Hematopoietic multipotent progenitor cell treated with erythropoietin and hydrocortisone succinate and interleukin-3 and kit ligand, for 8 days (in vitro differentiated cells): ENCODE measurements at places on chromosomes 6 and 20.

DNA sequence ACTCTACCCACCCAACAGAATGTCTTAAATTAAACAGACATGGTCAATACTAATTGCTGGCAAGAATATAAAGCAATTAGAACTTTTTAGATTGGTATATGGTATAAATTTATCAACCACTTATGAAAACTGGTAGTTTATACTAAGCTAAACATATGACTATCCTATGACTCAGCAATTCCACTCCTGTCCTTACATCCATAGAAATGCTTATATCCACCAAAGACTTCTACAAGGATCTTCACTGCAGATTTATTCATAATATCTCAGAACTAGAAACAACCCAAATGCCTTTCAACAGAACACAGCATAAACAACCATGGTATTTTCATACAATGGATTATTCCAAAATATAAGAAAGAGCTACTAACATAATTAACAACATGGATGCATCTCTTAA is 4.6 kb downstream of the ZNF184 start:
- no peak for DNase-seq

- DNase-seq: no peak
Observed at GRCh38 chr20:44079291-44079690, 107.7 kb downstream of the JPH2 start.

GRCh38 chr6:110646419-110646698 is 168.9 kb downstream of the CDK19 start:
- DNase-seq: no peak

DNA sequence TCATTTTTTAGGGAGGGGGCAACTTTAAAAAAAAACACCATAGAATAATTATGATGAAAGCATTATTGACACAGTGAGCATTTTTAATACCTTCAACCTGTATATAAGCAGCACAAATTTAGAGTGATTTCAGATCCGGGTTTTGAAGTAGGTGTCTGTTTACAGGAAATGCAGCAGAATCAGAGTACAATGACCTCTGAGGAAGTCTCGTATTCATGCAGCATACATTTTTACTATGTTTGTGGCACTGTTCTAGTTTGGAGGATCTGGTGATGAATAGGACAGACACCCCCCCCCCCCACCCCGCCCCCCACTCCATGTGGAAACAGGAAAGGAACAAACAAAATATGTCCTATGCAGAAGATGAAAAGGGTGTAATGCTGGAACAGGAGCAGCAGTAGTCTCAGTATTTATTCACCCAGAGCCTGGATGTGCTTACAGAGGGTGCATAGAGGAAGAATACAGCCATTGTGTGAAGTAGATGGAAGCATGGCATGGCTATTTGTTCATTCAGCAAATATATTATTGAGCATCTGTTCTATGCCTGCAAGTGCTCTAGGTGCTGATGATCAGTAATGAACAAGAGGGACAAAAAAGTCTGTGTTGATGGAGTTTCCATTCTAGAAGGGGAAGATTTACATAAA is 19.7 kb downstream of the VAPB start:
- no peak for DNase-seq

DNA sequence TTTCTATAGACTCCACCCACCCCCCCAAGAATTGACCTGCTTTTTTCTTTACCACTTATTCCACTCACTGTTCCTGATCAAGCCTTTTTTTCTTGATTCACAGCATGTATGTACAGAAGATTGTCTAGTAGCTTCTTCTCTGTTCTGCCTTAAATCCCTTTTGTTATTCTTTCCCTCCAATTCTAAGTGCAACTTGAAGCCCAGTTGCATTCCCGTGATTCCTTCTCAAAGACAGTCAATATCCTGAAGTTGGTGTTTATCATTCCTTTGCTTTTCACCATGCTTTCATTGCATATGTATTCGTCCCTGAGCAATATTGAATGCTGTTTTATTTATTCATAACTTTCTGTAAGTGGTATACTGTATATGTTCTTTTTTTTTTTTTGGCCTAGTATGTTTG is 21.0 kb downstream of the XRN2 start:
- no peak for DNase-seq

- no peak for DNase-seq
Observed at GRCh38 chr6:33693186-33694105, 18.1 kb downstream of the UQCC2 start.

GRCh38 chr20:20363434-20363798 is 4.5 kb upstream of the INSM1 start:
- DNase-seq: no peak

- no peak for DNase-seq
Observed at GRCh38 chr20:41058674-41059635, 30.3 kb downstream of the TOP1 start.

DNA sequence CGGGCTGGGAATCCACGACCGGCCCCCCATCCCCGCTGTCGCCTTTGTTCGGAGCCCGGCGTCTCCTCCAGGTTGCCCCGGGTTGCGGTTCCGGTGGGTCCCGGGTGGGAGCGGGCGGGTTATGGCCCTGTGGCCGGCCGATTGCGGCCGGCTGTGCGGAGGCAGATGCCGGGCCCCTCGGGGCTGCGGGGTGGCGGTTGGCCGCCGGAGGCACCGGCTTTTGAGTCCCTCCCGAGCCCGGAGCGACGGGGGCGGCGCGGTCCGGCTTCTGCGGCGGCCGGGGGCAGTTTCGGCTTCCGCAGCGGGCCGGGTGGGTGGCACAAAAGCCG is 431 bp downstream of the LOC128125822 start:
- no peak for DNase-seq

GRCh38 chr20:41619360-41620100 is 1.4 kb upstream of the CHD6 start:
- no peak for DNase-seq

DNA sequence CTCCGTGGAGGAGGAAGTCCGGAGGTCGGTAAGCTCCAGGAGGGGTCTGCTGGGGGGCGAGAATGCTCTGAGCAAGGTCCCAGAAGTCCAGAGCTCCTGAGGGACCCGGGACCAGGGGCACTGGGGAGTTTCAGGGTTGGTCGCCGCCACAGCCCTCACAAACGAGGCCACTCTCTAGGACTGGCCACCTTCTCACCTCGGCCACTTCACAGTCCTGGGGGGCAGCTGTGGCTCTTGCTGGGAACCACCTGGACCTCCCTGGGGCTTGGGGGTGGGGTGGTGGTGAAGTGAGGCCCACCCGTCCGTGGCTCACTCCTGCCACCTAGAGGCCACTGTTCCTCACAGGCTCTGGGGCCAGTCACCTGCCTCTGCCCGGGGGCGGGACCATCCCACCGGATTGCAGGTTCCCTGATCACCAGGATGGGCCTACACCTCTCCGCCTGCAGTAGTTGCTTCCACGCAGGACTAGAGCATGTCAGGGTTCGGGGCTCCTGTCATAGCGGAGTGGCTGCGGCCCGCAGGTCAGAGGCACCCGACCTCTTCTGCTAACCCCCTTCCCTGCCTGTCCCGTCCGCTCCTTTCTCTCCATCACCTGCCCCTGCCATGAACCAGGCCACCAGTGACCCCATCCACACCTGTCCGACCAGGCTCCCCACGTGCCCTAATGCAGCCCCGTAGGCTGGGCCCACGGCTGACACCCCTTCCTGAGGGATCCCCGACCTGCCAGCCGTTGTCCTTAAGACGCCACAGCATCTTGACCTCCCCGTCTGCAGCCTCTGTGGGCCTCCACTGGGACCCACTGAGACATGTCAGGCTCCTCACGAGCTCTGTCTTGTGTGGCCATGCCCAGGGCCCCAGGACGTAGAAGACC is 5.1 kb upstream of the TCEA2 start:
- DNase-seq: peak; percentile 58

- DNase-seq: no peak
Observed at GRCh38 chr6:150712505-150713252, 113.0 kb downstream of the PLEKHG1 start.

- peak; percentile 28 for DNase-seq
Observed at GRCh38 chr6:104940893-104941728, 15.8 kb upstream of the LIN28B start.

DNA sequence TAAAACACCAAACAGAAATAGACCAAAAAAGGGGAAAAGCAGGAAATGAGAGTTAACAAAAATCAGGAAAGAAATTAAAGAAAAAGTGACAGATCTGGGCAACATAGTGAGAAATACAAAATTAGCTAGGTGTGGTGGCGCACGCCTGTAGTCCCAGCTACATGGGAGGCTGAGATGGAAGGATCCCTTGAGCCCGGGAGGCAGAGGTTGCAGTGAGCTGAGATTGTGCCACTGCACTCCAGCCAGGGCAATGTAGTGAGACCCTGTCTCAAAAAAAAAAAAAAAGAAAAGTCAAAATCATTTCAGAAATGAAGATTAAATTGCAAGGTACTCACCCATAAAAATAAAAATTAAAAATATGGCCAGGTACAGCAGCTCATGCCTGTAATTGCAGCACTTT is 13.0 kb upstream of the GRM4 start:
- DNase-seq: no peak

- DNase-seq: no peak
Observed at GRCh38 chr6:14189074-14189473, 71.5 kb downstream of the CD83 start.

DNA sequence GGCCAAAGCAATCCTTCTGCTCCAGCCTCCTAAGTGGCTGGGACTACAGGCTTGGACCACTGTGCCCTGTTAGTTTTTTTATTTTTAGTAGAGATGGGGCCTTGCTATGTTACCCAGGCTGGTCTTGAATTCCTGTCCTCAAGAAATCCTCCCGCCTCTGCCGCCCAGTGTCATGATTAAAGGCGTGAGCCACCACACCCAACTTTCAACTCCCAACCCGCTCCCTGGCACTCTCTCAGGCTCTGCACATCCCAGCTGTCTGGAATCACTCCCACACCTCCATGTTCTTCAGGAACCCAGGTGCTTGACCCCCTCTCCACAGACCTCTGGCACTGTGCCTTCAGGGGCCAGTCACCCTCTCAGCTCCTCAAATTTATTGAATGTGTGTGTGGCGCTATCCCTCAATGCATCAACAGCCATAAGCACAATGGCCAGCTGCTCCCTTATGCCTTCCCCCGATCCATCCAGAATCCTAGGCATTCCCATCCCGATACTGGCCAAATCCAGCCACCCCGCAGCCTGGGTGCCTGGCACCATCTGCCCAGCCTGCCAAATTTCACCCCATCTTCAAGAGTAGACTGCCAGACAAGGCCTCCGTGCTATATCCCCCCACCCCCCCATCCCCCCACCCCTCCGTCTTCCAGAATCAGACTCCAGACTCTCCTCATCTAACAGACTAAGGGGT is 647 bp upstream of the POU5F1 start:
- no peak for DNase-seq

DNA sequence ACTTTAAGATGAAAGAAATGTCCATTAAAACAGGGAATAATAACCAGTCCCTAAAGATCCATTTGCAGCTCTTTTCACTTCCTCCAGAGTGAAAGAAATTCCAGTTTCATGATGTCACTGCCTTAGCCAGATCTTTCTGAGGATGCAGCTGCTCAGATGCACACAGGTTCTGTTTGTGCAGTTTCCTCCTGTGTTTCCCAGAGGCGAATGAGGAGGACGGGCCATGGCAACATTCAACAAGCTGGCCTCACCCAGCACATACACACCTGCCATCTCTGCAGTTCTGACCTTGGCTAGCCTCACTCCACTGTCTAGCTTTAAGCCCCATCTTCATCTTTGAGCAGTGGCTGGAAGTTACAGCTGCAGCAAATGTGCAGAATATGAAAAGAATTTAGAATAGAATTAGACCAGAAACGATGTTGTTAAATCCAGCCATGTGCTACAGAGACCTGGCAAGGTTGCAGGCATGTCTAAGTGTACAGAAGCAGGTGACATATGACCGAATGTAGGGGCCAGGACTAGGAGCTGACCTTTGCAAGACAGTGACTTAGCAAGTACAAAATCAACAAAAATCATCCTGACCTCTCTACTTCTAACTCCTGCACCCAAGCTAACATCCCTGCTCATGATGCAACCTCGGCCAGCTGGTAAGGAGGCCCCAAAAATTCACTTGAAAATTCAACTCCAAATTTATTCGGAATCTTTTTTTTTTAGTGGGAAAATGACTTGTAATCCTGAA is 35.0 kb downstream of the FAM50B start:
- no peak for DNase-seq

DNA sequence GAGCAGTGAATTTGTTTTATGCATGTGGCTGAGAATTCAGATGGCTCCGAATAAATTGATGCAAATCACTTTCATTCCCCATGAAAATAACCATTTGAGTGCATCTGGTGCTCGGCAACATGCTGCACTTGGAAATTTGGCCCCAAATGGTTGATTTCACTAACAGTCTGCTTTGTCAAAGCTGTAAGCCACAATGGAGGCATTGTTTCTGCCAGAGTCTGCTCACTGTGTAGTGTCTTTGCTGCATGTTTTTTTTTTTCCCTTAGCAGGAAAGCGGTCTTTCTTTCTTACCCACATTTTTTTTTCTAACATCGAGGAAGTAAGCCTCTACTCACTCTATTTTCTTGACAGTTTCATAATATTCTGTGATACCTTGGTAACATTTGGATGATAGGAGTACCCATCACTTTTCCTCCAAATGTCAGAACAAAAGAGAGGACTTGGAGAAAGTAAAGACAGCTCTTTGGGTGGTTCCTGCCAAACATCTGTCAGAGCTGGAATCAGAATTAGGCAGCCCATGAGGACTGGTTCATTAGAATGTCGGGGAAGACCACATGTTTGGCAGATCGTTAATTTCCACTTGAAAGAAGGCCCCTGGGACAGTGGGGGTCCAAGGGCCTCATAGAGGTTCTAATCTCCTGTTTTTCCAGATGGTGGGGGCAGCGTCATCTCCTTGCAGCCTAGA is 149.5 kb downstream of the DOK5 start:
- no peak for DNase-seq

- DNase-seq: no peak
Observed at GRCh38 chr6:134740473-134741199, 209.3 kb downstream of the ALDH8A1 start.

DNA sequence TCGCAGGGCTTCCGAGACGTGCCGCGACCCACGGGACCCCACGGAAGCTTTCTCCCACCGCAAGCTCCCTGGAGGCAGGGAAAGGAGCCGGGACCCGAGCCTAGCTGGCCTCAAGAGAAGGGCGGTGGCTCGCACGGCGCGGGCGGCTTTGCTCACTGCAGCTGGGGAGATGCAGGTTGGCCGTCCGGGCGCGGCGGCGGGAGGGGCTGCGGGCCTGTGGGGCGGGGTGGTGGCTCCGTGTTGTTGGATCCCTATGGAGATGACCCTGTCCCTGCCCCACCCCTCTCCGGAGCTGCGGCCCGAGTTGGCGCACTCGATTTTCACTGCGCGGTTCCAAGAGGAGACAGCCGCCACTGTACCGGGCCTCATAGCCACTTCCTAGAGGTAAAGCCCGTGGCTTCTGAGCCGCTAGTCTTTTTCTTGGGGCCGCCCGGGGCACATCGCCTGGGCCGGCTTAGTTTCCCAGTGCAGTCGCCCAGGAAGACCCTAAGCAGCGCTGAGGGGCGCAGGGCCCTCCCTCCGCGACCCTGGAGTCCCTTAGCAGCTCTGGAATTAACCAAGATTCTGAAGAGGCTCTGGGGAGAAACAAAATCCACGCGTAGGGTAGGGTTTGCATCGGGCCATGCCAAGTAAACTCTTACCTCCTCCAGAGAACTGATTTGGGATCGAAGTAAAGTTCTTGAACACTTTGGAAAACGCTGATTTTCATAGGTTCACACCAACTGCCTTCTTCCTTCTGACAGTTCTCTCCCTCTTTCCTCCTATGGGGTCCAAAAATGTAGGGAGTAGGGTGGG is at the start of gene ECT2L:
Gene ECT2L (plus strand): TSS at position 279 of the 795 bp plus-strand sequence. CDS start 17,188 bp downstream, outside the sequence.
- DNase-seq: no peak
